NCI-H774 (cell line): ENCODE measurements at places on chromosomes 3 and 15.

GRCh38 chr3:166274351-166275023 lies 437.3 kb upstream of the BCHE start:
- no peak for DNase-seq

DNA sequence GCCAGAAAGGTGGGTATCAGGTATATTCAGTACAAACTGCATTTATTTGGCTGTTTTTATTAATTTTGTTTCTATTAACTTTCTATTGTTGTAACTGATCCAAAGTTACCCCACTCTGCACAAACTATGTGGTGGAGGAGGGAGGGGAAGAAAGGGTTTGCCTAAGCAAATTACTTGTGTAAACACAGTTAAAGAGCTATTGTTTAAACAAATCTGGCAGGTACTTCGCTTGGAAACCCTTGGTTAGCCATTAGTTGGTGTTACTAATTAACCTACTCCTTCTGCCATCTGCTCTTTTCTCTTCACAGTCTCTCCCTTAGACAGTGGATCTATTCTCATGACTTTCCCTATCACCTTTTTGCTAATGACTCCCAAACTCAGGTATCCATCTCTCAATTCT lies 328.4 kb upstream of the NECTIN3 start:
- DNase-seq: peak; percentile 38

- no peak for DNase-seq
Observed at GRCh38 chr3:52145736-52146110, 8.5 kb downstream of the POC1A start.

DNA sequence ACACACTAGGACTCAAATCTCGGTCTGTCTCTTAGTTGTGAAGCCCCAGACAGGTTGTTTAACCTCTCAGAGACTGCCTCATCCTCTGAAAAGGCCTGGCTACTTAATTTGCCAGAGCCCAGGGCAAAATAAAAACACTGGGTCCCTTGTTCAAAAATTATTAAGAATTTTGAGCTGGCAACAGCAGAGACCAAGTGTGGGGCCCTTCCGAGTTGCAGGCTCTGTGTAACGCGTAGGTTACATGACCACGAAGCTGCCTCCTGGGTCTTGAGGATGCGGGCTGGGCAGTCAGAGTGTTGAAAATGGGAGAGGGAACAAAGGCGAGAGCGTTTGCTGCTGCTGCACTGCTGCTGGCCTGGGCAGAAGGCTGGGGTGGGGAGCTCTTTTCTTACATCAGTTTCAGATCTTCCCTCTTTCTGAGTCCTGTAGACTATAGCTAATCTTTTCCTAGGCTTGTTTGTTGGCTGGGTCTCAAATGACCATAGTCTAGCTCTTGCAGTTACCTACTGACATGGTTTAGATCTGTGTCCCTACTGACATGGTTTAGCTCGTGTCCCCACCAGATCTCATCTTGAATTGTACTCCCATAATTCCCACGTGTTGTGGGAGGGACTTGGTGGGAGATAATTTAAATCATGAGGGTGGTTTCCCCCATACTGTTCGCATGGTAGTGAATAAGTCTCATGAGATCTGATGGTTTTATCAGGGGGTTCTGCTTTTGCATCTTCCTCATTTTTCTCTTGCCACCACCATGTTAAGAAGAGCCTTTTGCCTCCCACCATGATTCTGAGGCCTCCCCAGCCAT lies 49.9 kb downstream of the CLEC3B start:
- no peak for DNase-seq

GRCh38 chr15:35944945-35945585 lies 399.1 kb upstream of the DPH6 start:
- no peak for DNase-seq

GRCh38 chr3:148950806-148951205 lies 40.5 kb upstream of the GYG1 start:
- no peak for DNase-seq

DNA sequence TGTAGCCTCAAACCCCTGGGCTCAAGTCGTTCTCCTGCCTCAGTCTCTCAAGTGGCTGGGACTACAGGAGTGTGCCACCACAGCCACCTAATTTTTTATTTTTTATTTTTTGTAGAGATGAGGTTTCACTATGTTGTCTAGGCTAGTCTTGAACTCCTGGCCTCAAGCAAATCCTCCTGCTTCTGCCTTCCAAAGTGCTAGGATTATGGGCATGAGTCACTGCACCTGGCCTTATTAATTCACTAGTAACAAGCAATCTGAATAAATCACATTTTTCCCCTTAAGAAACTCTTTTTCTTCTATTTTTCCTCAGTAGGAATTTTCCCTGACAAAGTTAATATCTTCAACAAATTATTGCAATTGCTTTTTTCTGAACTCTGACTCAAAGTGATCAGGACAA lies 336.9 kb downstream of the NLGN1 start:
- DNase-seq: no peak
